ENCODE measurements at places on chromosomes 1 and 21.

DNA sequence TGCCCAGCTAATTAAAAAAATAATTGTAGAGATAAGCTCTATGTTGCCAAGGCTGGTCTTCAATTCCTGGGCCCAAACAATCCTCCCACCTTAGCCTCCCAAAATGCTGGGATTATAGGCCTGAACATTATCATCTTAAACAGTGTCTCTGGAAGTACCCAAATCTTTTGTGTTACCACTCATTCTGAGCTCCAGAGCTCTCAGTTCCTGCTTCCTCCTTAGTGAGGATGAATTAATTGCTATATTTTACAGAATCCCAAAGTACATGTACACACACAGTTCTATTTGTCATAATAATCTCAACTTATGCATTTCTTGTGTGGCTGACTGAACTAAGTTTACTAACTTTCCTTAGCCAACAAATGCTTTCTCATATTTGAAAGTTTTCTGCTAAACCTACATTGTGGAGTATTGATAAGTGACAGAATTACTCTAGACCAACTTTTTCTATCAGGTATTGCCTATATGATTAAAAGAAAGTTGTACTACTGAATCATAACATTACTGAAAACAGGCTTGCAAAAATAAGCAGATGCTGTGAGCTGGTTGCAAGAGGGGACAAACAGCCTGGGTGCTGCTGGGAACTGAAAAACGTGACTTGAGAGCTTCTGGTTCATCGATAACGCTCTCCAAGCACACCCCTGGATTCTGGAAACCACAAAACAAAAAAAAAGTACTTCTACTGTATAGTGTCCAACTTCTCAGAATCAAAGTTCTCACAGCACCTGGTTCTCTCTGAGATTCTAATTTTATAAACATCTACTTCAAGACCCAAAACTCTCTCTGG is 15.3 kb downstream of the VAV3 start:
- no peak for DNase-seq

- DNase-seq = peak; percentile 34
These were observed at the start of gene CD48 for GRCh38 chr1:160711602-160712311. Gene CD48, minus strand, starts transcription at chr1:160711822. Its CDS starts 59 bp downstream, at chr1:160711763.

DNA sequence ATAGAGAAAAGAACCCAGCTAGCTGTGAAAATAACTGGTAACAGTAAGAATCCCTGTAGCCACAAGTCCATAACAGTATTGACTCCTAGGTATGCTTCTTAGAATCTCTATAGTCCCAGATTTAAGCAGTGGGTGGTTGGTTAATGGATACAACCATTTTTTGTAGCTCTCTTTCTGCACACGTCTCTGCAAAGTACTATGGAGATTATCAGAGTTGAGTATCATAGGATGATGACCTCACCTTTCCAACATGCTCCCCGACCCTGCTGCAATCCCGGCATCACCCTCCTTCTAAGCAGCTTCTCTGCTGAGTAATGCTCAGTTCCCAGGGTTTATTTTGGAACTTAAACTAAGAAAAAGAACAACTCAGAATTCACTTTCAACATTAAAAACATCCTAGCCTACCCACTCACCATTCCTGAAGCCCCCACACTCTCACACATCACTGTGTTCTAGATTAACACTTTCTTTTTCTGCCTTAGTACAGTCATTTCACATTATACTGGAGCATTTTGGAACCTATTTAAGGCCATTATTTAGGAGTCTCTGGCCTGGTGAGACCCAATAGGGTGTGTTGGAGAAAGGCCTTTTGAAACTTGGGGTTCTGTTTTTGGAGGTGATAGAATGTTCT is 2.7 kb downstream of the MLLT11 start:
- DNase-seq = no peak

DNA sequence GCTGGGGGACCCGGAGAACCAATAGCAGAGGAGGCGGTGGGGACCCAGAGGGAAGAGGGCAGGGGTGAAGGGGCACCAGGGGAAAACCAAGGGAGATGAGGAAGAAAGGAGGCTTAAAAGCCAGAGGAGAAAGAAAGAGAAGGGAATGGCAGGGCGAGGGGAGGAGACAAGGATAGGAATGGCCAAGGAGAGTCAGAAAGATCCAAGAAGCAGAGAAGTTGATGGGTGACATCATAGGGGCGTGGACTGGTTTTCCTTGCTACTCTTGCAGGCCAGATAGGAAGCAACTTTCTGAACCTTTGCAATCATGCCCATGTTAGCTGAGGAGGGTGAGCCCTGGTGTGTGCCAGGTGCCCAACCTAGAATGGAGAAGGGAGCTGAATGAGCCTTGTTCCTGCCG is 5.4 kb downstream of the NPR1 start:
- DNase-seq = no peak

GRCh38 chr1:199734186-199734585 is 293.3 kb upstream of the NR5A2 start:
- no peak for DNase-seq

DNA sequence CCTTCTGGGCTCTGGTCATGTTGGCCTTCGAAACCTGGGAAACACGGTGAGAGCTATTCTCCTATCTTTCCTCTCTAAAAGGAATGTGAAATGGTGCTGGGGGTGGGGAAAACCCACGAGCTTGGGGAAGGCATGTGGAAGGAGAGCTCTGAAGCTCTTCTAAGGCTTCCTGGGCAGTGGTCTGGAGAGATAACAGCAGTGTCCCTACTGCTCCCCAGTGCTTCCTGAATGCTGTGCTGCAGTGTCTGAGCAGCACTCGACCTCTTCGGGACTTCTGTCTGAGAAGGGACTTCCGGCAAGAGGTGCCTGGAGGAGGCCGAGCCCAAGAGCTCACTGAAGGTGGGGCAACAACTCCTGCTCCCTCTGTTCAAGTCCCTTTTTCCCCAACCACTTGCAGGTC is 2.8 kb downstream of the USP21 start:
- no peak for DNase-seq

- DNase-seq = no peak
These were observed 77.9 kb upstream of the EXO1 start for GRCh38 chr1:241770115-241770514.

GRCh38 chr1:89555550-89555949 is 30.9 kb downstream of the LRRC8B start:
- no peak for DNase-seq

- no peak for DNase-seq
These were observed 33.1 kb upstream of the VPS26C start for GRCh38 chr21:37300114-37300751.

DNA sequence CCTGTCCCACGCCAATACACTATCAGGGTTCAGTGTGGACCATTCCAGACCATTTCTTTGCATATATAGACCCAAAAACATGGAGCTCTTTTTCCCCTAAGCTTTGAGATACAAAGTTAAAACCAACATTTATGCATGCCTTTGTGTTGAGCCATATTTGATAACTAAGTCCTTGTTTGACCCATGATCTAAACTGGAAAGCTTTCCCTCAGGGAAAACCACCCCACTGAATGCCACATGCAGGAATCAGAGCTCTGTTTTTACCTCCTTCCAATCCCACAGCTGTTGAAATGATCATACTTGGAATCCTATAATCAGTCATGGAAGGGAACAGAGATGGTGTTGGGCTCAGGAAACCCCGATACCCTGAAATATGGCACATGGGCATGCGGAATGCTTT is 14.8 kb upstream of the SLC45A1 start:
- no peak for DNase-seq

All from activated T-cell treated with anti-CD3 and anti-CD28 coated beads for 4 hours (primary cell).